Activated effector memory CD4-positive, alpha-beta T cell treated with anti-CD3 and anti-CD28 coated beads, Interleukin-2, amount 50 U/mL, for 16 hours (primary cell): ENCODE measurements at places on chromosomes 5 and 9.

- DNase-seq = no peak
Measured at GRCh38 chr5:16883806-16884205, 52.3 kb downstream of the MYO10 start.

DNA sequence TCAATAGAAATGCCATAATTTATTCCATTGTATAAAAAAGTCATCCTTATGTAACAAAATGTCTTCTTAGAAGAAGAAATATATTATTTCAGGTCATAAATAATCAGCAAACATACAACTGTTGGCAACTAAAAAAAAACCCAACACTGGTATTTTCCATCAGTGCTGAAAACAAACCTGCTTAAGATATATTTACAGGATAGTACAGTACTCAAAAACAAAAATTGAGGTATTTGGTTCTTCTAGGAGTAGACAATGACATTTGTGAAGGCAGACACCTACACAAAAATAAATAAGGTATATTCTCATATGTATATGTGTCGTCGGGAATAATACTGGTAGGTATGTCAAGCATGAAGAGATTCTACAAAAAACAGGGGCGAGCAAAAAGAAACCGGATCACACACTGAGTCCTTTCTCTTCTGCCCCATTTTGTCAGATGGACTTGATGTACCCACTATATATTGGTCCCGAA is 2.9 kb downstream of the DUSP1 start:
- no peak for DNase-seq

- no peak for DNase-seq
Measured at GRCh38 chr9:80231318-80232236, 659.8 kb downstream of the TLE4 start.

DNA sequence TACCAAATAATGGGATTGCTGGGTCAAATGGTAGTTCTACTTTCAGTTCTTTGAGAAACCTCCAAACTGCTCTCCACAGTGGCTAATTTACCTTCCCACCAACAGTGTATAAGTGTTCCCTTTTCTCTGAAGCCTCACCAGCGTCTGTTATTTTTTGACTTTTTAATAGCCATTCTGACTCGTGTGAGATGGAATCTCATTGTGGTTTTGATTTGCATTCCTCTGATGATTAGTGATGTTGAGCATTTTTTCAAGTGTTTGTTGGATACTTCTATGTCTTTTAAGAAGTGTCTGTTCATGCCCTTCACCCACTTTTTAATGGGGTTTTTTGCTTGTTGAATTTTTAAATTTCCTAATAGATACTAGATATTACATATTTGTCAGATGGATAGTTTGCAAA is 28.4 kb upstream of the SUSD1 start:
- DNase-seq = no peak

- DNase-seq = no peak
Measured at GRCh38 chr5:117615226-117615625, 1040.6 kb upstream of the SEMA6A start.

GRCh38 chr9:122386311-122386872 is 15.6 kb downstream of the PTGS1 start:
- no peak for DNase-seq

DNA sequence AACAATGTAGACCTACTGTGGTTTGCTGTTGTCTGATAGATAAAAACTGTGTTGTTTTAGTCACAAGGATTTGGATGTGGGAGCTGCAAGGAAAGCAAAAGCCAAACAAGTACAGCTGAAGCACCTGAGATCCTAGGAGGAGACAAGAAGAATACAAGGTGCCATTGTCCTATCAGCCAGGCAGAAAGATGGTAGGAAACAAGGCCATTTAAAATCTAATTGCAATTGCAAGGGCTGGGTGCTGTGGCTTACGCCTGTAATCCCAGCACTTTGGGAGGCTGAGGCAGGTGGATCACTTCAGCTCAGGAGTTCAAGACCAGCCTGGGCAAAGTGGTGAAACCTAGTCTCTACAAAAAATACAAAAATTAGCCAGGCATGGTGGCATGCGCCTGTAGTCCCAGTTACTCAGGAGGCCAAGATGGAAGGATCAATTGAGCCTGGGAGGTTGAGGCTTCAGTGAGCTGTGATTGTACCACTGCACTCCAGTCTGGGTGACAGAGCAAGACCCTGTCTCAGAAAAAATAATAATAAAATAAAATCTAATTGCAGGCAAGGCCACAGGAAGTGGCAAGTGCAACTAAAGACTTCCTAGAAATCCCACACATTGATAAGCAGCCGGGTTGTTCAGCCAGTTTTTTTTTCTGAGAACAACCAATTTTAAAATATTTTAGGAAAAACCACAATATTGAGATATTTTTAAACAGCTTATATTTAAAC is 22.6 kb downstream of the DOCK8 start:
- no peak for DNase-seq

DNA sequence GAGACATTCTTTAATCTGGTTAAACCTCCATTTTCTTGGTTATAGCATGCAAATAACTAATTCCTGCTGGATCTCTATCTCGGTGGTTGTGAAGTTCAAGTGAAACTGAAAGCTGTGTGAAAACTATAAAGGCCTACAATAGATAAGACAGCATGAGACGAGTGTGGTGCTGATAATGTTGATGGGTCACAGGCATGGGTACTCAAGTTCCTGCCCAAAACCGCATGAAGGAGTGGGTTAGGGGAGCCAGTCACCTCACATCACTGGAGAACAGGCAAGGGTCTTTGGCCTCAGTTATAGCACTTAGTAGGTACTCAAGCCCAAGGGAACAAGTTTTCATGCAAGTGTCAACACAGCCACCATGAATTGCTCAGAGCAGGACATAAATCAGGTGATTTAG is 16.7 kb downstream of the HMHB1 start:
- peak; percentile 64 for DNase-seq

- no peak for DNase-seq
Measured at GRCh38 chr5:127358284-127358683, 67.7 kb downstream of the MEGF10 start.

DNA sequence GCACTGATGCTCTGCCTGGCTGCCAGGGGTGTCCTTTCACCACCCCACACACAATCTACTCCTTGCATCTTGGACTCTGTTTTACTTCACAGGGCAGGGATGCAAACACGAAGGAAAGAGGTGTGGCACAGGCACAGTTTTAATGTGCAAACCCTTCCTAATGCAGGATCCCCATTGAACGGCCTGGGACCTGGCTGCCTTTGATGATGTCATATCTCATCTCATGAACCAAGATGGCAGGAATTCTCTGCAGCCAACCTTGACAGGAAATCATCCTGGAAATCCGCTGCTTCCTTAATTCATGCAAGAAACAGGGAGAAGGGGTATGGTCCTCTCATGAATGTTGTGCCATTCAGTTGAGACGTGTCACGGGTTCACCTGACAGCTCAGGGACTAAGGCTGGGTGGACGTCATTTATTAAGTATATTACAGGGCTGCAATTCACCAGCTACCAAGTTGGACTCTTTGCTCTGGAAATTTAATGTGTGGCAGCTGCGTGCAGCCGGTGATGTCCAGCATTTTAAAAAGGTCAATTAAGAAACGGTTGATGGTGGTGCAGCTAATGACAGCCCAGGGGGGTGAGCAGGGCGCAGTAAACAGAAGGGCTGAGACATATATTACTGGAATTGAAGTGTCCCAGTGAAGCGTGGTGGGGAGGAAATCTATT is 91.5 kb downstream of the LMNB1 start:
- DNase-seq = no peak

- no peak for DNase-seq
Measured at GRCh38 chr5:92401492-92401891, 1018.4 kb upstream of the ARRDC3 start.

DNA sequence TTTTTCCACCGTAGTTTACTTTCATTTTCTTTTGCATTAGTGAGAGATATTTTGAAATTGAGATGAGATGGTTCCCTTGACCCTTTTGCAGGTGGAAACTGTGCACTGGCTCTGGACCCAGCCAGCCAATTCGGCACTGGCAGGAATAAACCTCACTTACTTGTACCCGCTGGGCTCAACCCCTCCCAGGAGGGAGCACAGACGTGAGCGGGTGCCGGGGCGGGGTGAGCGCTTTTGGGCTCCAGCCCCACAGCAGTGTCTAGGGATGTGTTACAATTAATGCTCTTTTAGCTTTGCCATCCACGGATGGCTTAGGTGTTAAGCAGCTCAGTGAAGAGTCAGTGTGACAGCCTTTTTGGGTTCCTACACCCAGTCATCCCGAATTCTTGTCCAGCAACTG is 766.1 kb upstream of the CHD1 start:
- no peak for DNase-seq

- peak; percentile 93 for DNase-seq
Measured at GRCh38 chr5:179820483-179821297, at the start of gene SQSTM1. TSS of gene SQSTM1 (plus strand) at chr5:179820905. CDS start at chr5:179820937, 32 bp downstream.

DNA sequence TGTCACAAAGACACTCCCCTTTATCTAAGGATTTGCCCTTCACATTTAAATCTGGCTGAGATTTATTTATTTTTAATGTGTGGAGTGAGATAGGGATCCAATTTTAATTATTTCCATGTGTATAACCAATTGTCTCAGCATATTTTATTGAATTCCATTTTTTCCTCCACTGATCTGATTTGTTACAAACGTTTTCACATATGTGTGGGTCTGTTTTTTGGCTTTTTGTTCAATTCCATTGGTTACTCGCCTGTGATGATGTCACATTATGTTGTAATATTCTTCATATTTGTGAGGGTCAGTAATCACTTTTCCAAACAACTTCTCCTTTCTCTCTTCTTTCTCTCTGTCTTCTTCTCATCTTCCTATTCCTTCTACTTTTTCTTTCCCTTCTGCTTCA is 278.3 kb upstream of the RFX3 start:
- DNase-seq = no peak

- DNase-seq = no peak
Measured at GRCh38 chr9:86202338-86202882, 57.0 kb downstream of the C9orf153 start.

- no peak for DNase-seq
Measured at GRCh38 chr5:139276426-139276825, 17.1 kb upstream of the MATR3 start.

- no peak for DNase-seq
Measured at GRCh38 chr5:178793151-178793550, 62.7 kb upstream of the ZNF354A start.

- DNase-seq = peak; percentile 70
Measured at GRCh38 chr5:74640954-74641734, 616 bp upstream of the ENC1 start.

- no peak for DNase-seq
Measured at GRCh38 chr5:146249801-146250200, 46.4 kb downstream of the RBM27 start.

GRCh38 chr5:135055396-135055795 is 21.4 kb upstream of the PITX1 start:
- DNase-seq = no peak

- DNase-seq = no peak
Measured at GRCh38 chr5:111224561-111225345, 569 bp downstream of the CAMK4 start.

GRCh38 chr5:168972731-168973130 is 328.2 kb downstream of the SLIT3 start:
- no peak for DNase-seq

DNA sequence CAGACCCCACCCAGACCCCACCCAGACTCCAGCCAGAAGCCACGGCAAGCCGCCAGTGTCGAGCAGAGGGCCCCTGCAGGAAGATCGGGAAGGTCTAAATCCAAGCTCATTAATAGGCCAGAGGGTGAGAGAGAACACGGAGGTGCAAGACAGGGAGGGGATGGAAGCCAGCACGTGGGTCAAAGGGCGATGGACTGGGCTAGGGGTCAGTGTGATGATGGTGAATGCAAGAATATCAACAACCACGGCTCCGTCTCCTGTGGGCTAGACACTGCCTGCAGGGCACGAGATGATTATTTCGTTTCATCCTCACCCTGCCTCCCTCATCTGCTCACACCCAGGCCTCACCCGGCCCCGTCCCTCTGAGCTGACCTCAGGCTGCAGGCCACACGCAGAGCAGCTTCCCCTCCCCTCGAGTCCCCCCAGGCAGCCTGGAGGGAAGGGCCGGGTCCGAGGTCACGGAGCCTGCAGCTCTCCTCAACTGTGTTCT is 122.0 kb downstream of the COL23A1 start:
- DNase-seq = peak; percentile 24

DNA sequence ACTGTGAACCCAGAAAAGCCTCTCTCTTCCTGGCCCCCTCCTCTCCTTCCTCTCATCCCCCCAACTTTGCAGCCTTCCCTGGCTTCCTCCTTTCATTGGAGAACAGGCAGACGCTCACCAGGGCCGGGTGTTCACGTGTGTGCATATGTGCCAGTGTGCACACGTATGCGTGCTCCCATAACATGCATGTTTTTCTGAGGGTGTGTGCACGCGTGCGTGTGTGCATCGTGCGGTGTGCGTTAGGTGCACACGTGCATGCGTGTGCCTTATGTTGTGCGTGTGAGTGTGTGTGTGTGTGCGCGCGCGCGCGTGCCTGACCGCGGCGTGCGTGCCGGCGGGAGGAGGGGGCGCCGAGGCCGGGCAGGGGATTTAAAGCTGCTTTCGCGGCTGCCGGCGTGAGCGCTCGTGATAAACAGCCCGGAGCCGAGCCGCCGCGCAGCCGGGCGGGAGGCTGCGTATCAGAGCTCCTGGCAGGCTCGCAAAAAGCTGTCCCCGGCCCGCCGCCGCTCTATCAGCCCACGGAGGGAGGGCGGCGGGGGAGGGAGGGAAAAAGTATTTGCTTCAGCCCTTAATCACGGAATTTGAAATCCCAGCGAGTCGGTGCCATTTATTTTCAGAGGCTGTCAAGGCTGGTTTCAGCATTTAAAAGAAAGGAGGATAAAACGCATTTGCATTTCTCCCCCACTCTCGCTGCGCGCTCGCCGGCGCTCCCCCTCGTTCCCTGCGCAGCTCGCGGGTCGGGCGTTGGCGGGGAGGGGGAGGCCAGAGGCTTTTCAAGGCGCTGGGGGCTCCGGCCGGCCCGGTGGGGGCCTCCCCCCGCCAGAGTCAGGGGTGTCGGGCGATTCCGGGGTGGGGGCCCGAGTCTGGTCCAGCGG is 183.9 kb downstream of the C9orf50 start:
- peak; percentile 73 for DNase-seq

GRCh38 chr9:137240318-137240840 is 708 bp upstream of the TUBB4B start:
- peak; percentile 89 for DNase-seq

DNA sequence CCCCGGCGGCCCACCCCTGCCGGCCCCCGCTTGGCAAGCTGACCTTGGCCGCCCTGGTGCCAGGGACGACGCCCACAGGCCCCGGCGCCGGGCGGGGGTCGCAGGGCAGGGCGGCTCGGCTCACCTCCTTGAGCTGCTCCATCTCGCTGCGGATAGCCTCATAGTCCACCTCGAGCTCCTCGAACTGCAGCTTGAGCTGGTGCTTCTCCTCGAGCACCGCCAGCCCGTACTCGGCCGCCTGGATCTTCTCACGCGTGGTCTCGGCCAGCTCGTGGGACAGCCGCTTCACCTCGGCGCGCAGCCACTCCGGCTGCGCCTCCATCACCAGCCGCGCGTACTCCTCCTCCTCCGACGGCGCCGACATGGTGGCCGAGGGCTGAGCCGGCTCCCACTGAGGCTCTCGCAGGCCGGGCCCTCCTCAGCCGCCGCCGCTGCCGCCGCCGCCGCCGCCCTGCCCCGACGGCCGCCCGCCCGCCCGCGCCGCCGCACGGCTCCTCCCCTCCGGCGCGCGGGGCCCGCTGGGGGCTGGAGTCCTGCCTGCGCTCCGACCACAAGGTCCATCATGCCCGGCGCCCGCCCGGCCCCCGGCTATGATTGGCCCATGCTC is at the start of gene BICD2:
BICD2 (minus strand) TSS at position 453 of the 607 bp plus-strand sequence; CDS start at position 364, 89 bp downstream.
- DNase-seq = no peak
